ENCODE measurements at places on chromosomes 13 and 19. TPM values are rescaled to one million over a fixed set of nuclear protein-coding genes. Genes with fewer than 3 reads are reported as not detected.

The KIR2DL3 gene
- not detected for polyA plus RNA-seq

The SRRM5 gene
- polyA plus RNA-seq: 0.22 TPM

The CLIP3 gene
- polyA plus RNA-seq: 1.2 TPM

The ZNF534 gene
- polyA plus RNA-seq: not detected

The MCEMP1 gene
- polyA plus RNA-seq: 0.76 TPM

The CD33 gene
- polyA plus RNA-seq: 6.7 TPM

The ZSCAN4 gene
- polyA plus RNA-seq: not detected

The EID2B gene
- 3.5 TPM for polyA plus RNA-seq

The BLOC1S3 gene
- 4.0 TPM for polyA plus RNA-seq

The FGF14 gene
- polyA plus RNA-seq: 0.44 TPM

The ZIK1 gene
- 1.3 TPM for polyA plus RNA-seq

The KLHL1 gene
- polyA plus RNA-seq: not detected

The TTC9B gene
- not detected for polyA plus RNA-seq

The ABCC4 gene
- 1.5 TPM for polyA plus RNA-seq

The MTUS2 gene
- not detected for polyA plus RNA-seq

The INAFM1 gene
- 16.1 TPM for polyA plus RNA-seq

The CALR gene
- 433 TPM for polyA plus RNA-seq

The ATP4B gene
- 3.4 TPM for polyA plus RNA-seq

The ARRDC2 gene
- polyA plus RNA-seq: 48.6 TPM

The CCDC61 gene
- polyA plus RNA-seq: 8.6 TPM

The FBXL3 gene
- polyA plus RNA-seq: 9.2 TPM

The KIR2DL4 gene
- polyA plus RNA-seq: not detected

The KANK2 gene
- polyA plus RNA-seq: 34.3 TPM

The ZNF506 gene
- 5.2 TPM for polyA plus RNA-seq

The WTIP gene
- 2.7 TPM for polyA plus RNA-seq

The CLDND2 gene
- polyA plus RNA-seq: 0.48 TPM

The CC2D1A gene
- polyA plus RNA-seq: 20.4 TPM

The POGLUT2 gene
- 2.9 TPM for polyA plus RNA-seq

The ZNF813 gene
- 1.1 TPM for polyA plus RNA-seq

The LIG1 gene
- polyA plus RNA-seq: 18.5 TPM

The SLC25A41 gene
- 0.21 TPM for polyA plus RNA-seq

Data from adipose tissue (tissue), 3 donors.